ENCODE measurements at places on chromosomes 5 and 9.

GRCh38 chr5:150506571-150507473 is 1.1 kb upstream of the NDST1 start:
- DNase-seq = no peak

DNA sequence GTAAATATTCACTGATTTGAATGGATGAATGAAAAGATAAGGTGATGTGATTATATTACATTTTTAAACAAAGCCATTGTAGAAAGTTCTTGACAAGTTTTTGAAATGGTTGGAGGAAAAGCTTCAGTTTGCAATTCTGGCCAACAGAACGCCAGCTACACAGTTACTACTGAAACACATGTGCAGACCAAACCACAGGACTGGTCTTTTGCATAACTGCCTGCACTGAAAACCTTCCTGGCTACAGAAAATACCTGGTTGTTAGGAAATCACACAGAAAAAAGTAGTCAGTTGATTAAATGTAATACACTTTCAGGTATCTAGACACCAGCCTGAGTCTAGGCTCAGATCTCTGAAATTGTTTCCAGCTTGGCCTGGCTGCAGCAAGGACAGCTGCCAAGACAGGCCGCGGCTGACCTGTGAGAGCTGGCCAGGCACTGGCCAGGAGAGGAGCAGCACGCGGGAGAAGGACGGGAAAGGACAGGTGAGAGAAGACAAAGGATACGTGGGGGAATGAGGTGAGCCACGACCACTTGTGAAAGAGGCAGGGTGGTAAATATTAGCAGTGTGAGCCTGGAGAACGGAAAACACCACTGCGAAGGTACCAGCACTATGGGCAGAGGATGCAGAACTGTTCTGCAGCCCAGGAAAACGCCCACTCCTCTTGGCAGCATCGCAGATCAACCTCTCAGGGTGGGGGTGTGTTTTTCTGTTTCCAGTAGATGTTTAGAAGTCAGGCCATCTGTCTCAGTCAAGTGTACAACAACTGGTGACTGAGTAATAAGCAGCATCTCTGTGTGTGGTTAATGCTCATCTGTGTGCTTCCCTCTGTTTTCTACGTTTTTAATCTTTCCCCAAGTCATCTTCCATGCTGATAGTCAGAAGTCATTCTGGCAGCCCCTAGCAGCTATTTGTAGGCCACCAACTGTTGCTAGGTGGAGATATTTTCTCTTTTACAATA is 137.4 kb downstream of the SCAMP1 start:
- DNase-seq = no peak

GRCh38 chr9:82457298-82457697 is 468.7 kb downstream of the SPATA31D1 start:
- no peak for DNase-seq

GRCh38 chr9:19451240-19452087 is 42.7 kb downstream of the ACER2 start:
- no peak for DNase-seq

DNA sequence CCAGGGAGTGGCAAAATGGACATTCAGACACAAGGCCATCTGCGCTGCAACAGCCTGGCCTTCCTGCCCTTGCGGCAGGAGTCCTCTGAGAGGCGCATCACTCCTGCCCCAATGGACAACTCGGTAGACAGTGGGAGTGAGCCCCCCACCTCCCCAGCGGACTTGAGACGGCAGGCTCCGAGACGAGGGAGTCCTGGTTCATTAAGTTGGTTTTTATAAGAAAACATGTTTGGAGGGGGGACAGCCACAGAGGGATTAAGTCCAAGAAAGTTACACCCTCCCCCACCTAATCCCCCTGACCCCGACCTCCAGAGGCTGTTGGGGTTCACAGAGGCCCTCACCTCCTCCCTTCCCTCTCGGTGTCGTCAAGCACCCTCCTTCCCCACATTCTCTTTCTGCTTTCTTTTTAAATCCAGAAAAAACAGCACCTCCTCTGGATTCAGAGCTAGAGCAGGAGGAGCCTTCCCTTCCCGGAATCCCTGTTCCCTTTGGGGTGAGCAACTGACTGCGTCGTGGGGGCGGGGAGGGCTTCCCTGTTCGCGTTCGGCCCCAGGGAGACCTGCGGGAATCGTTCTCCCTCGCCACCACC is 1.8 kb upstream of the EGR1 start:
- DNase-seq = no peak

- no peak for DNase-seq
Observed at GRCh38 chr9:127258606-127259471, 5.7 kb upstream of the GARNL3 start.

DNA sequence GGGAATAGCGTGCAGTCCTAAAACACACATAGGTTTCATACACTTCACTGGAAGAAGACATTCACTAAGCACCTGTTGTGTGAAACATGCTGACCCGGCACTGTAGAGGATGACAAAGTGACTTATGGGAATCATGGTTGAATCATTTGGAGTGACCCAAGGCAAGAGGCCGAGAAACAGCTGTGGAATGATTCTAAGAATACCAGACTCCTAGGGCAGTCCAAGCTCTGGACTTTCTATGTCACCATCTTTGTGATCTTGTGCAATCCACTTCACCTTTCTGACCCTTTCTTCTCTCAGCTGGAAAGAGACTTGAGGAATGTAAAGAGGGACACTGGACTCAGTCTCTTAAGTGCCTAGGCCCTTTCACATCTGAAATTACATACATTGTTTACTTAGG is 13.1 kb downstream of the MSANTD3 start:
- no peak for DNase-seq

- no peak for DNase-seq
Observed at GRCh38 chr9:78297672-78297961, 692 bp downstream of the PSAT1 start.

DNA sequence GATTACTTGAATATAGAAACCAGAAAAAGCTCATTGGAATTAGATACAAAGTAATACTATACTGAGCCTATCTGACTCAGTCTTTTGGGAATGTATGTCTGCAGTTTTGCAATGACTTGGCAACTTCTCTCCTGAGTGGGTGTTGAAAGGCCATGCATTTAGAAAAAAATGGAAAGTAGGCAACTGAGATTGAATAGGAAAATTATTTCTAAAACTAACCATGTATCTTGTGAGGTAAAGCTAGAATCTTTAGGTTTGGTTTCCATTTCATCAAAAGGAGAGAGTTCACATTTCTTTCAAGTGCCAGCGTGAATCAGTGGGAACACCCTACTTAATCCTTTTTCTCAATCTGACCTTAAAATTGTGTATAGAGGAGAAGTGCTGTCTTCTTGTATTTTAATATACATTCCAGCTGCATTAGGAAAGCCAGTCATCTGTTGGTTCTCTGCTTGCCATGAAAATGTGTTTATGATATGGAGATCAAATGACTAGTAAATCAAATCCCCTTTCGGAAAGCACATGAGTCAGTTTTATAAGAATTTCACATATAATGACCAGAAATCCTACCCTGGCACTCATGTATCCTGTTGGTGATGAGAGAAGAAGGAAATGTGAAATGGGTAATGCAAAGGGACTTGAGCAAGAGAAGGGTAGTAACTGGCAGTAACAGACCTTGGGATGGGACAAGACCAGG is 30.4 kb downstream of the NFX1 start:
- DNase-seq = peak; percentile 9

DNA sequence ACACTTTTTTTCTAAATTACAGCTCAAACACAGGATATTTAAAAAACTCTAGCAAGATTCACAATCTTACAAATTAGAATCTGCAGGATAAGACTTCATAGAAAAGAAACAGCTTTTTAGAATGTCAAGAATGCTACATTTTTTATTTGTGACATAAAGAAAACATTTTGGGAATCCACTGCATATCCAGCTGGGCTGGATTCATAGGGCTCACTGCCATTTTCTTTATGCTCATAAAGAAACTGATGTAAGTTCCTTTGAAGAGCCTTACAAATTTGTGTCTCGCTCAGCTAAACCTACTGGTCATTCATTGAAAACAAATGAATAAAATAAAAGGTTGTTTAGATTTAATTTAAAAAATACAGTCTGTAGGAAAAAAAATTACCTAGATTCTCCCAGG is 332.3 kb downstream of the TRPM3 start:
- DNase-seq = no peak

- no peak for DNase-seq
Observed at GRCh38 chr5:147742151-147742550, 40.4 kb downstream of the JAKMIP2 start.

DNA sequence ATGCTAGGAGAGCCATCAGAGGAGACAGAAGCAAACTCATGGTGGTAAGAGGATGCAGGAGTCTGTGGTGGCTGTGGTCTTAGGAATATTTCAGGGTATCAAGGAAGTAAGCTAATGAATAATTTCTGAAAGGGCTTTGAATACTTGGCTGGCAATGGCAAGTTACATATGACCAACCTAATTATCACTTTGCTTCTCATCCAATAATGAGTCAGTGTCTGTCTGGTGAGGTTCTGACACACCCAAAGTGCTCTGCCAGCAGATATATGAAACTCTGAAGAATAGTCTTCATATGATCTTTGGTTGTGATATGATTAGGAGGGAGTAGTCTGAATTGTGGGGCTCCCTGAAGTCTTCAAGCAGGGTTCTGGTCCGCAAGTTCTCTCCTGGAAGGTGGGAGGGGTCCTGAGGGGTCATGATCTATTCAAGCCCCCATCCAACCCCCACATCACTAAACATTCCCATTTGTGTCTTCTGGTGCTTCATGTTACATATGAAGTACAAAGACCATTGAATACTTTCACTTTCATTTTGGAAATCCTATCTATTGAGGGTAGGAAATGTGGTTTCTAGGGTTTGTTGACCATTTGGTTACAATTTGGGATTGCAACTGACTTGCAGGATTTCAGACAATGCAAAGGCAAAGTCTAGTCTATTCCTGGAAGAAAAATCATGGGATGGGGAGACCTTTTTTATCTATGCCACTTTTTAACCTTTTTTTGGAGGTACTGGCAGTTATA is 199.9 kb upstream of the CDKN2B start:
- DNase-seq = no peak

DNA sequence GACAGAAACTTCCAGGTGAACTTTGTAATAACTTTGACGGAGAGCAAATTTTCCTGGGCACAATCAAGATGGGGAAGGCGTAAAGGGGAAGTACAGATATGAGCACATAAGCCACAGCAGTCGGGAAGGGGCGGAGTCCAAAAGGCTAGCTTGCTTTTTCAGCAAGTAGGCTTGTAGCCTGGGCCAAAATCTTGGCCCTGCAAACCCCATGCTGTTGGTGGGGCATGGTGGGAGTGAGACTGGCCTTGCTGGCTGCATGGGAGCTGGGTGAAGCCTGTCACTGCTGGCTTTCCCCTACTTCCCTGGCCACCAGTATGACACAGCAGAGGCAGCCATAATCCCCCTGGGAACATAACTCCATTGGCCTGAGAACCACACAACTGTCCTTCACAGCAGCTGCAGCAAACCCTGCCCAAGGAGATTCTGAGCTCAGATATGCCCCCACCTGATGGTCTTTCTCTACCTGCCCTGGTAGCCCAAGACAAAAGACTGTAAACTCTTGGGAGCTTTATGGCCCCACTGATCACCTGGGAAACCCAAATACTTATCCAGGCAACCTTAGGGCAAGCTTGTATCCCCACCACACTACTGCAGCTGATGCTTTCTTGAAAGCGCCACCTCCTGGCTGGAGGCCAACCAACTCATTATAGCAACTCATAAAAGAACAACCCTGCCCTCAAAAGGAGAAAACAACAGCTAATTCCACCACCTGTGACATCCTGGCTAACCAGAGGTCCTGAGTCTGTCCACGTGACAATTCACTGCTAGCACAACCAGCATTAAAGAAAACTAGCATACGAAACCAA is 24.0 kb downstream of the DCTN4 start:
- no peak for DNase-seq
